ENCODE measurements at places on chromosomes 5 and 9.

DNA sequence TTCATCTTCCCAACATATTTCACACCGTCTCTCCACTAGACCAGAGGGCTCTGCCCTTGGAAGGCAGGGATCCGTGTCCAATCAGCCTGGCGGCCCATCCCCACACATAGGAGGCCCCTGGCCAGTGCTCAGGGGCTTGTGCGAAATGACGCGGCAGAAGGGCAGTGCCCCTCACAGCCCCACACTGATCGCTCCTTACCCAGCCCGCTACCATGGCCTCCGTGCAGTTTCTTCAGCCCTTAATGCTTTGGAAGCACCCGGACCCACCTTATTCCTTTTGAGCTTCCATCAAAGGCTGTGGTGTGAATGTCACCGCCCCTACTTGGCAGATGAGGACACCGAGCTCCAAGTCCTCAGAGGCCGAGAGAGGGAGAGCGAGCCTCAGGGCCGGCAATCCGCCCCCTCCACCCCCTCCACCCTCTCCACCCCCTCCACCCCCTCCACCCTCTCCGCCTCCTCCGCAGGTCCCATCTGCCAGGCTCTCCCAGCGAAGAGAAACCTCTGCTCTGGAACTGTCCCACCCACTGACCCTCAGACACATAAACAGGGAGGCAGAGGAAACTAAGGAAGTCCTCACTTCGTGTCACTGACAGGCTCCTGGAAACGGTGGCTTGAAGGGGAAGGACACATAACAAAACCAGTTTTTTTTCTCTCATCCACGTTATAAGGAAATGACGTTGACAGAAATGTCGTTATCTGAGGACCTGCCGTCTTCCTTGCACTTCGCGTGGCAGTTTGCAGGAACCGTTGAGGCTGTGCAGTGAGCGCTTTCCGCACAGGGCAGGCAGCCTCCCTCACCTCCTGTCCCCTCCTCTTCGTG, 13.9 kb downstream of the QSOX2 start:
- DNase-seq = peak; percentile 73

DNA sequence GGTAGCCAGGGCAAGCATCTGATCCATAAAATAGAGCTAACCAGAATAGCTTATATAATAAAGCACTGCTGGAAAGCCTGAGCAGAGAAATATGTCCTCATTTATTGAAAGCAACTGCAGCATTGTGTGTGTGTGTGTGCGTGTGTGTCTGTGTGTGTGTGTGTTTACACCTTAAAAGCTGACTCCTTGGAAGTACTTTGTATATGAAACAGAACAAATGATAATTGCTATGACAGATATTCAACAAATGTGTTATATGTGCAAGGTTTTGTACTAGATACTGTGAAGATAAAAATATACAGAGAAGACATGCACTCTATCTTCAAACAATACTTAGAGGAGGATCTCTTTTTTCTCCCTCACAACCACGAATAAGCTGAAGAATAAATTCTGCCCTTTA, 22.0 kb upstream of the IFNE start:
- no peak for DNase-seq

- peak; percentile 25 for DNase-seq
These were observed 79.2 kb upstream of the ABCA1 start for GRCh38 chr9:105007143-105007542.

GRCh38 chr5:72036951-72037350, 70.3 kb upstream of the MAP1B start:
- DNase-seq = no peak

DNA sequence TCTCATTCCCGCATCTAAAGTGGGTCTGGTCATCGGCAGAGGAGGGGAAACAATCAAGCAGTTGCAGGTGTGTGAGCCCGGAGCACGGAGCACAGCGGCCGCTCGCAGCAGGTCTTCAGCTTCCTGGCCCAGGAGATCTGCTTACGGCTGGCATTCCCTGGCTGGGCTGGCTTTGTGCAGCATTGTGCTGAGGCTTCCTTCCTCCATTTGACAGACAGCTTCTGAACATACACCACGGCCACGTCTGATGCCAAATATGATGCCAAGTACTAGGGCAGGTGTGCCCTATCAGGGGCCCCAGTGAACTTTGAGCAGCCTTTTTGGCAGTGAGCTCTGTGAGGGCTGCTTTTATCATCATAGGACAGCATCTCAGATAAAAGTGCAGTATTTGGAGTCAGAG, 37.1 kb downstream of the FUBP3 start:
- DNase-seq = no peak

GRCh38 chr5:119382169-119382568, 26.4 kb downstream of the TNFAIP8 start:
- no peak for DNase-seq

GRCh38 chr9:35338086-35338485, 151.8 kb upstream of the RUSC2 start:
- DNase-seq = no peak

DNA sequence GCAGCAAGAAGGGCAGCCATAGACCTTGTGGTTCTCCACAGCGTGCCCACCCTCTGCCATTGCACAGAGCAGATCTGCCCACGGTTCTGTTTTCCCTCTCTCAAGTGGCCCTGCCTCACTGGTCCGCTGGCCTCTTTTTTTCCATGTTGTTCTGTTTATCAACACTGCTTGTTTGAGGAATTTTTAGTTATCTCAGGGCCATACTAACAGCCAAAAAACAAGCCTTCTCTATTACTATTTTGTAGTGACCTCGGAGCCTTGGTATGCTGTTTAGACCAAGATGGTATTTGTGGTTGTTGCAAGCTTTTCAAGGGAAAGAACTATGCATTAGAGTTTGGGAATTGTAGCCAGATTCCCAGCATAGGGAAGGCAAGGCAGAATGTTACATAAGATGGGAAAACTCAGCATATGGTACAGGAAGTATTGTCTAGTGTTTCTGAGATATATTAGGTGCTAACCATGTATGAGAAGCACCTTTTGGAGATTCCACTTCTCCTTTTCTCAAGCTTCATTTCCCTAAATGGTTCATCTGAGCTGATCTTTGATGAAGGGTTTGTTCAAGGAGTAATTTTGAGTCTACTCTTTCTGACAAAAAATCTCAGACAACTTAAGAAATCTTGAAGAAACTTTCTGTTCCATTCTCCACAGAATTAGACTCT, 54.3 kb downstream of the NUP214 start:
- DNase-seq = no peak

- no peak for DNase-seq
These were observed 4.5 kb downstream of the GPSM1 start for GRCh38 chr9:136331556-136332481.

- no peak for DNase-seq
These were observed 228.8 kb downstream of the PLK2 start for GRCh38 chr5:58231041-58231440.

DNA sequence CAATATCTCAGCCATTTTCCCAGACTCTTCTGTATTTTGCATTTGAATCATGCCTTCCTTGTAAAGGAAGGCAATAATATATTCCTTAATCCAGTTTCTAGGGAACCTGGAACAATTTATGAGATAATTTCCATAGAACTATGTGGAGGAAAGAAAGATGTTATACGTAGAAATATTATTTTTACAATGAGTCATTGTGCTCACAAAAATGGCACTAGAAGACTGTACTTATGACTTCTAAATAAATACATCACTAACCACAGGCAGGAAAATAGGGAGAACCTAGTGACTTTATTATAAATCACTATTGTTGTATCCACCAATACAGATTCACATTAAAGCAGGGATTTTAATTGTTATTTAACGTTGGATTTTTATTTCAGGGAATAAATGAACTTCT, 87.6 kb downstream of the FBXO38 start:
- DNase-seq = no peak

- DNase-seq = peak; percentile 32
These were observed 87.3 kb upstream of the SLC44A1 start for GRCh38 chr9:105157171-105157583.

DNA sequence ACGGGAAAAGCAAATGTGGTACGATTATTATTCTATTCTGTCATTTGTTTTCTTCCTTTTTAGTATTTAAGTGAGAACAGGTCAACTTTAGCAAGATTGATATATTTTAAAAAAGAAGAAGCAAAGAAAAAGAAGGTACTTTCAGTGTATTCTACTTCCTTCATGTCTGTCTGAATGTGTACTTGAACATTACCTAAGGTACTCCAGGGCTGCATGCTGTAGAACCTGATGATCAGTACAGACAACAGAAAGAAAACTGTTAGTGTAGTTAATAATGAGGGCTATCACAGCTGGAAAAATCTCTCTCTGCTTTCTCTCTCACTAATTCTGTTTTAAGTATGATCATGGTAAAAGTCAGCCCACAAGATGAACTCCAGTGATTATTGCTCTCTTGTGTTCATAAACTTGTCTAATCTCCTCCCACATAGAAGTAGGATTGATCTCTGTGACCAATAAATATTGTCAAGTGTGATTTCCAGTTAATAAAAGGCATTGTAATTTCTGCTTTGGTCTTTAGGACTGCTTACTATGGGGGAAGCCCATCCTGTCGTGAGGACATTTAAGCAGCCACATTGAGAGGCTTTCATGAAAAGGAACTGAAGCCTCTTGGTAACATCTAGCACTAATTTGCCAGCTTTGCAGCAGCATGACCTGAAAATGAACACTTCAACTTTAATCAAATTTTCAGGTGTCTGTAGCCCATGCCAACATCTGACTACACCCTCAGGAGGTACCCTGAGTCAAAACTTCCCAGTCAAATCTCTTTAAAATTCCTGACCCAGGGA, 864.0 kb upstream of the ACO1 start:
- no peak for DNase-seq

DNA sequence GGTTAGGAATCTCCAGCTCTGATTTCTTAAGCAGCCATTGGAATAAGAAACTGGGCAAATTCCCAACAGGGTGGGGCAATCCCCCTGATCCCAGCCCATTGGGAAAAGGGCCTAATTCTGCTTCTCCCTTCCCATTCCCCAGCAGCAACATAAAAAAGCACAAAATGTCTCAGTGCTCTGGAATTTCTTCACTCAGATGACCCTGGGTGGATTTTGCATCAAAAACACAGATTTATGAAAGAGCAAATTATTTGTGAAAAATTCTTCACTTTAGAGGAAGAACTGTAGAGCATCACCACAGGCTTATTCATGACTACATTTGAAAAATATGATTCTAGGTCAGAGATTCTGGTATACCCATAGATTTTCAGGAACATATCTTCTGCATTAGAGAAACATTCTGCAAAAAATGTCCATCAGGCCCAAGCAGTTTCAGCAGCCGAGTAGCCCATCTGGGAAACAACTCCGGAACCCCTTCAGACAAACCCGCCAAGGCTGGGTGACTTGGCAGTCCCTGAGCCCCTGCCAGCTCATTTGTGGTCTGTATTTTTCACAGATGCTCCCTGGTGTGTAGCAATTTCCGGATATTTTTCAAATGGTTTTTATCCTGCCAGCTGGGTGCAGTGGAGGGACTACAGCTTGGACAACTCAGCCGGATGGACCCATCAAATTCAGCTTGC, 102.1 kb upstream of the RANBP3L start:
- no peak for DNase-seq

DNA sequence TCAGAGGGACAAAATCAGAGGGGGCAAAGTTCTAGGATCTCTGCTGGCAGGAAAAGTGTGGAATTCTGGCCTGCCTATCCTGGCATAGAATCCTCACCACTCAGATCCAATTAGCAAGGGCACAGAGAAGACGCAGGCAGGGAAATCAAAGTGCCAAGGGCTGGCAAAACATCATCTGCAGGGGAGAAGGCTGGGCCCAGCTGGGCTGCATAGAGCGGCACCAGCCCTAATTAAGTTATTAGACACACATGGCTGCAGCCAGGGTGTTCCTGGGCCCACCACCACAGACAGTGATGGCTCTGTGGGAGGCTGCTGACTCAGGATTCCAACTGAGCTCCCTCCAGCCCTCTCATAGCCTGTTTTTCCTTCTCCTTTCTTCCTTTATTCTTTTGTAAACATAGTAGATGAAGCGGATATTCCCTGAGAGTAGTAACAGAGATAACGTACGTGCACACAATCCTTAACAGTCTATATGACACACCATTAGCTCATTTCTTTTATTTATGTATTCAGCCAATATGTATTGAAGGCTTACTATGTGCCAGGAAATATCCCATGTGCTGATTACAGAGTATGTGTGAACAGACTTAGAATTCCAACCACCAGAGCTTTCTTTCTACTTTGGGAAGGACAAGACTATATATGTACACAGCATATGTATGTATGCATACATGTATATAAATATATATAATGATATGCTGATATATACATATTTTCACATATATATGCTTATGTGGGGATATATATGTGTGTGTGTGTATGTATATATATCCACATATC, 236.1 kb downstream of the ASTN2 start:
- no peak for DNase-seq

- DNase-seq = no peak
These were observed 2.8 kb upstream of the AMBP start for GRCh38 chr9:114080773-114081440.

DNA sequence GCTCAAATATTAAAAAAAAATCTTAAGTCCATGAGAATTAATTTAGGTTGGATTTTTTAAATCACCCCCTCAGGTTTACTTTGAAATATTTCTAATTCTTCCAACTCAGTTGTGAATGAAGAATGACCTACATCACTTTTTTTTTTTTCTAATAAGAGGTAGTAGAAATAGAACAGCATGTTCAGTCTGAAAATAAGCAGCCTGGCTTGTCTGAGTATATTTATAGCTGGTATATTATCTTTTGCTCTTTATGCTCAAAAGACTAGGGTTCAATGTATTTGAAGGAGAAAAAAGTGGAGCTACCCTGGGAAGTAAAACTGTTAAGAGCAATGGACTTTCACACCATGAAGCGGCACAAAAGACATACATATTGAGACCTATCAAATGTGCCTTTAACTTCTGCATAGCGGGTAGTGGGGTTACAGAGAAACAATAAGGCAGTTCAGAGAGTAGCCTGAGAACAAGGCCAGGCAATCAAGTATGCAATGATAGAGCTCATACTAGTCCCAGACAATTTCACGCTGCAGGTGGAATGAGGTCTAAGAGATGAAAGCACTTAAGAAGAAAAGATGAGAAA, 175.4 kb upstream of the CDH12 start:
- DNase-seq = no peak

DNA sequence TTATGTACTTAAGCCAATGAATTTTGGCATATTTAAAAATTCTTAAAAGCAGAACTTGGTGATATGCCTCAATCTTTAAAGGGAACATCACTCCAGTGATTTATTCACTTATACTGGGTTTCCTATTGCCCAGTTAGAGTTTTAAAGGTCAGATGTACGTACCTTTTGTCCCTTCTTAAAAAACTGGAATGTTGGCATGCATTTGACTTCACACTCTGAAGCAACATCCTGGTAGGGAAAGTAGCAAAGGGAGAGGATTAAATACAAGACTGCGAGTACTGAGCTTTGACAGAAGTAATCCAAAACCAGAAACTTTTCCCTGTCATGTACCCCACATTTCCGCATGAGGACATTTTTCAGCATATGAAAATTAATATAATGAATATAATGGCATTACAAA, 11.7 kb downstream of the TXN start:
- no peak for DNase-seq

DNA sequence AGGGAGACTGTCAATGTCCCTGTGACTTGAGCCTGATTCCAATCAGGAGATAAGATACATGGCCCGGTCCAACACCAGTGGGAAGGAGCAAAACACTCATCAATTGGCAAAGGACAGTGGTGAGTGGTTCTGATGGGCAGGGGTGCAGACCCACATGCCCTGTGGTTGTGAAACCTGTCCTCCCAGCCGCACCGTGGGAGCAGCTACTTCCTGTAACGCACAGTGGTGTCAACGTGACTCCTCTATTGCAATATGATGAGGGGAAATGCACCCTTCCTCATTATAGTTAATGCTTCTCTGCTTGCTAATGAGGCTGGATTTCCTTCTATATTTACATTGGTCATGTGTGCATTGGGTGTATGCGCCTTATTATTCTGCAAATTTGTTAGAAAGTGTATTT, 223.0 kb downstream of the IRX1 start:
- DNase-seq = no peak
